K562 (cell line): ENCODE measurements at places on chromosomes 7 and 10. TPM values are rescaled to one million over a fixed set of nuclear protein-coding genes. Genes with fewer than 3 reads are reported as not detected.

- peaks cover 8% of the 10 kb centered on the region; the same call in 2 of the 3 replicates for H3K4me1 ChIP-seq
- no peaks in the 10 kb centered on the region; the same call in 2 of the 3 replicates for H3K36me3 ChIP-seq
- H3K27me3 ChIP-seq, result no peaks in the 10 kb centered on the region
- H3K27ac ChIP-seq, result no peak overlapping the region
Measured at GRCh38 chr7:140168816-140169215, 8.0 kb downstream of the KDM7A start.

GRCh38 chr7:87155788-87156187 lies 3.5 kb downstream of the DMTF1 start:
- H3K27ac ChIP-seq, result no peak overlapping the region
- DNase-seq, result no peak
- peaks cover 42% of the 10 kb centered on the region for H3K36me3 ChIP-seq
- no peak overlapping the region for H3K4me3 ChIP-seq
- H3K4me1 ChIP-seq, result peaks cover 25% of the 10 kb centered on the region; the same call in 2 of the 3 replicates

DNA sequence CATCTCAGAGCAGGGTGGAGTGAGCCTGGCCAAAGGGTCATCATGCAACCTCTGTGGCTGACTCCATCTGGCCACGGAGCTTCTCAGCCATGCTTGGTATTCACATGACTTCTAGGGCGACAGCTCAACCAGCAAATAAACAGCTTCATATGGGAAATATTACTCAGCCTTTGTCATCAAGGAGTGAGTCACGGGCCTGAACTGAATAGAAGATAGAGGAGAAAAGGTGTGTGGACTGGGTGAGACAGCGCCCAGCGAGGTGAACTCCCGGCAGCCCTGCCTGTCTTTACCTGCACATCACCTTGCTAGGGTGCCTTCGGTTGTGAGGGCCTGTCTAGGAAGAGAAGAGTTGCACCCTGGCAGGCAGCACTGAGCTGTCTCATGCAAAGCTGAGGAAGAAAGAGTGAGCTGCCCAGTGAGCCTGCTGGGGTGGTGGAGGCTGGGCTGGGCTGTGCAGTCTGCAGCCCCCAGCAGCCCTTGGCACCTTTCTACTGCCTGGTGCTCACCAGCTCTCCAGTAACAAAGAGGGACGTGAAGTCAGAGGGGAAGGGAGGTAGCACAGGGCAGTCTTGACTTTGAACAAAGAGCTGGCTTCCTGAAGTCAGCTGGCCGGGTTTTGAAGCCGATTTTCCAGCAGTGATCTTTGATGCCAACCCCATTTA lies 114.2 kb downstream of the EGFR start:
- no peak overlapping the region for H3K4me3 ChIP-seq
- peak overlapping the region; percentile 64; the same call in 2 of the 3 replicates for H3K27ac ChIP-seq
- DNase-seq, result no peak

DNA sequence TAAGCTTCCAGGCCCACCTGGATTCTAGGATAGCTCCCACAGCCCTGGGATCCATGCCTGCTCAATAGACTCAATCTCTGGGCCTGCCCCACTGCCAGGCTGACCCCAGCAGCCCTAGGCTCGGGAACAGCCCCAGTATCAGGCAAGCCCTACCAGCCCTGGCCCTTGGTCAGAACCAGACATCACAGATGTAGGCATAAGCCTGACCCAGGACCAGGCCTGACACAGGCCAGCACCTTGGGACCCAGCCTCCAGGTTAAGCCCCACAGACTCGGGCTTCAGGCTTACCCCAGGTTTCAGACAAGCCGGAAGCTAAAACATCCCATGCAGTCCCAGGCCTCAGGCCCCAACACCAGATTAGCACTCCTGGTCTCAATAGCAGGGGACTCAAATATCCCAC lies 276.2 kb upstream of the LRRTM3 start:
- DNase-seq, result no peak
- H3K4me1 ChIP-seq, result no peaks in the 10 kb centered on the region
- H3K27ac ChIP-seq, result no peak overlapping the region

- H3K27ac ChIP-seq, result no peak overlapping the region
- no peaks in the 10 kb centered on the region for H3K4me1 ChIP-seq
- DNase-seq, result no peak
Measured at GRCh38 chr7:41916450-41916927, 213.6 kb upstream of the INHBA start.

DNA sequence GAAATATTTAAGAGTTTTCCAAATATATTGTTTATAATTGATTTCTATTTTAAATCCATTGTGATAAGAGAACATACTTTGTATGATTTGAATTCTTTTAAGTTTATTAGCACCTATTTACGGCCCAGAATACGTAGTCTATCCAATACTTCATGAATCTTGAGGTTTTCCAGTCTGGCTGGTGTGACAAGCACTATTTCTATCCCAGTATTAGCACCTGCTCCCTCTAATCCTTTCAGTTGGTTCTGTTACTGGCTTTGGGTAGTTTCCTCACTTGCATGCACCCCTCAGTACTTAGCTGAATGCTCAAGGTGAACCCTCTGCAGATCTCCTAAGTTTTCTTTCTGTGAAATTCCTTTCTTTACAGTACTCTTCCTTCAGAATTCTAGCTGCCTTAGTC lies 166.8 kb downstream of the C1GALT1 start:
- DNase-seq, result no peak
- no peaks in the 10 kb centered on the region for H3K27me3 ChIP-seq
- no peak overlapping the region for H3K27ac ChIP-seq
- no peaks in the 10 kb centered on the region for H3K4me1 ChIP-seq
- no peaks in the 10 kb centered on the region for H3K36me3 ChIP-seq

GRCh38 chr10:110059925-110060324 lies 52.1 kb downstream of the ADD3 start:
- H3K4me3 ChIP-seq, result no peak overlapping the region
- DNase-seq, result no peak
- no peaks in the 10 kb centered on the region for H3K27me3 ChIP-seq
- no peaks in the 10 kb centered on the region for H3K36me3 ChIP-seq

DNA sequence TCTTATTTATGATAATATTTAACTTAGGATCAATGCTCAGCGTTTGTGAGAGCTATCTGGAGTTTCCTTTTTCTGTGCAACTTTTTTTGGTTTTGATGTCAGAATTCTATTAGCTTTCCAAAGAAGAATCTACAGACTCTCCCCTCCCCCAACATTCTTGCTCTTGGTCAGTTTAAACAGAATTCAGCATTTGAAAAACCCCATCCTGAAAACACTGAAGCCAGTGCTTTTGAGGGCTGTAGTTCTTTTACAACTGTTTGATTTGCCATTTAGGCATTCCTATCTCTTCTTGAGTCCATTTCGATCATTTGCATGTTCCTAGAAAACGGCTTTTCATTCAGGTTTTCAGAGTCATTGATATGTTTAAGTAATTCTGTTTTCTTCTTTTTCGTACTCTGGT lies 15.6 kb upstream of the CXCL12 start:
- no peak overlapping the region for H3K27ac ChIP-seq
- no peak overlapping the region for H3K4me3 ChIP-seq
- H3K36me3 ChIP-seq, result no peaks in the 10 kb centered on the region
- no peaks in the 10 kb centered on the region for H3K4me1 ChIP-seq
- H3K27me3 ChIP-seq, result peaks cover 15% of the 10 kb centered on the region; the same call in 1 of the 3 replicates
- no peak for DNase-seq

Gene IGFBP1
- 0.13 TPM in 1 of 2 replicates, not detected in the other for total RNA-seq

Gene SUN3
- total RNA-seq, result not detected in 2 replicates

Gene ZPBP
- total RNA-seq, result not detected in 2 replicates

Gene ASZ1
- total RNA-seq, result not detected in 2 replicates

Gene MRC1
- total RNA-seq, result 0.18 and 0.20 TPM in 2 replicates
